ENCODE measurements at places on chromosomes 1 and 21. TPM values are rescaled to one million over a fixed set of nuclear protein-coding genes. Genes with fewer than 3 reads are reported as not detected.
A peak's percentile ranks its signal among the peaks of the same experiment; 100 is the strongest.

DNA sequence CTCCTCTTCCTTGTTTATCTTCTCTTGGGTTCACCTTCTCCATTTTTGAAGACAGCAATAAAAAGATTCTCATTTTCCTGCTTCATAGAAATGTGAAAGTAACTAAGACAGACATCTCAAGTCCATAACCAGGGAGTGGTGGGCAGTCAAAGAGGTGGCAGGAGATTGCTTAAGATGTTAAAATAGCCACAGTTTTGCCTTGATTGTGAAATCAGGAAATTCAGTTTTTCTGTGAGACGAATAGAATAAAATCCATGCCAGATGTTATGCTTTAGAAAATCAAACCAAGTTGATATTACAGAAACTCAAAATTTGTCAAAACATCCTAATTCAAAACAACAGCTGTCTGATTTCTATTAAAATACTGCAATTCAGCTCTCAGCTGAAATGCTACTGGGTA is 57.2 kb downstream of the TNN start:
- DNase-seq: peak; percentile 52

GRCh38 chr1:19222573-19222972 is 12.5 kb upstream of the UBR4 start:
- no peak for DNase-seq

DNA sequence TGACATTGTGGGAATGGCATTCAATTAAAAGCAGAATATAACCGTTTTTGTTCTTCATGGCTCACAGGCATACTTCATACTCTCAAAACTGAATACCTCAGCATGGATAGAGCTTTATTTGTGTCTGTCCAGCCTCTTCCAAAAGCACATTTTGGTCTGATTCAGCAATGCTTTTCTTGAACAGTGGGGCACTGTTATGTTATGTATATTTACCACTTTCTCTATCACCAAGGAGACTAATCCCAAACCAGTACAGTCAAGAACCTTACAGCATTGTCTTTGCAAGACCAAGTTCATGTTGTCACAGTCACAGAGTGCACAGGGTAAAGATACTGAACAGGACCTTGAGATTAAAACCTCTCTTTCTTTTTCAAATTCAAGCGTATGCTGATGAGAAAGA is 582.8 kb downstream of the PTBP2 start:
- no peak for DNase-seq

DNA sequence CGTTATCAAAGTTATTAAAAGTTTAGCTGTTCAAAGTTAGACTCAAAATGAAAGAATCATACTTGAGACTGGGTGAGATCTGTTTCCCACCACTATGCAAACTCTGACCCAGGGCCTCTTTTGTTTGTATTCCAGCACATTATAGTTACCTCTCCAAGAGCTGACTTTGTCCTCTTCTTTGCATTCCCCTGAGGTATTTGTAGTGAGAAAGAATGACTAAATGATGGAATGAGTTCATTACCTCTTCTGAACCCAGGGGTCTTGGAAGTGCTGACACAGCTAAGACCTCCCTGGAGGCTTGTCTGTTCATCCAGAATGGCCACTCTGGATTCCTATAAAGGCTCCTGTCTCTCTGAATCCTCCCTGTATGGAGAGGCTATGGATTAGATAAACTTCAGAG is 62.4 kb downstream of the FGGY start:
- DNase-seq: no peak

GRCh38 chr1:192907545-192908243 is 98.9 kb downstream of the RGS2 start:
- DNase-seq: no peak

RPTN gene
- 4.4 TPM for total RNA-seq

GRCh38 chr1:239744851-239745250 is 346.8 kb upstream of the FMN2 start:
- DNase-seq: no peak

DNA sequence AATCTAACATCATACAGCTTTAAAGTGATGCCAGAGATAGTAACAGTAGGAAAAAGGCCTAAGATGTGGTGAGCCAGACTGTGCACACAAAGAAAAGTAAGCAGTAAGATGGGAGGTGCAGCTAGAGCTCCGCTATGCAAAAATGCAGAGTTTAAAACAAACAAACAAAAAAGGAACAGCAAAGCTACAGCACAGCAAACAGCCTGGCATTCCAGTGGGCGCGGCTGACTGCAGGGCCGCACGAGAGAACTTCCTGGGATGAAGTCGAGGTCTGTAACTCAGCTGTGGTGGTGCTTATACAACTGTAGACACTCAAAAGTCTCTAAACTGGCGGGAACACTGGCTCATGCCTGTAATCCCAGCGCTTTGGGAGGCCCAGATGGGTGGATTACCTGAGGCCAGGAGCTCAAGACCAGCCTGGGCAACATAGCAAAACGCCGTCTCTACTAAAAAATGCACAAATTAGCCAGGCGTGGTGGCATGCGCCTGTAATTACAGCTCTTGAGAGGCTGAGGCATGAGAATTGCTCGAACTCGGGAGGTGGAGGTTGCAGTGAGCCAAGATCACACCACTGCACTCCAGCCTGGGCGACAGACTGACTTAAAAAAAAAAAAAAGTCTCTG is 30.1 kb downstream of the PRDM15 start:
- no peak for DNase-seq

- no peak for DNase-seq
These were observed 2.1 kb downstream of the SLAMF8 start for GRCh38 chr1:159828581-159829272.

- no peak for DNase-seq
These were observed 382.3 kb upstream of the ADGRL4 start for GRCh38 chr1:79388694-79389361.

RHOU gene
- 14.4 TPM for total RNA-seq

GRCh38 chr1:233121947-233122559 is 171.6 kb downstream of the NTPCR start:
- DNase-seq: no peak

DNA sequence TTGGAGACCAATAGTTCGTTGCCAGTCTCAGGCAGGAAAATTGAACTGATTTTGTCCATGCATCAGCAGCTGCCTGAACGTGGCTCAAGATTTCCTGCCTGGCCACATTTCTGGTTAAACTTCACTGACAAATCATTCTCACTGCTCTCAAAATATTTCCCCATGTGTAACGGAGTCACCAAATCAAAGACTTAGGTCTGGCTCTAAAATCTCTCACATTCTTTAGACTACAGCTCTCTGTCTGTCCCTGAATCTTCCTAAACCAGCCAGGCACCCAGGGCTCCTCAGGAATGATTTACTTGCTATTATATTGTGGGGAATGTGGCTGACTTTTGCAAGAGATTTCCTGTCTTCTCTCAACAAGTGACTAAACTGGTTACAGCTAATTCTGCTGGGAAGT is 49.2 kb upstream of the GJA8 start:
- DNase-seq: no peak

DNA sequence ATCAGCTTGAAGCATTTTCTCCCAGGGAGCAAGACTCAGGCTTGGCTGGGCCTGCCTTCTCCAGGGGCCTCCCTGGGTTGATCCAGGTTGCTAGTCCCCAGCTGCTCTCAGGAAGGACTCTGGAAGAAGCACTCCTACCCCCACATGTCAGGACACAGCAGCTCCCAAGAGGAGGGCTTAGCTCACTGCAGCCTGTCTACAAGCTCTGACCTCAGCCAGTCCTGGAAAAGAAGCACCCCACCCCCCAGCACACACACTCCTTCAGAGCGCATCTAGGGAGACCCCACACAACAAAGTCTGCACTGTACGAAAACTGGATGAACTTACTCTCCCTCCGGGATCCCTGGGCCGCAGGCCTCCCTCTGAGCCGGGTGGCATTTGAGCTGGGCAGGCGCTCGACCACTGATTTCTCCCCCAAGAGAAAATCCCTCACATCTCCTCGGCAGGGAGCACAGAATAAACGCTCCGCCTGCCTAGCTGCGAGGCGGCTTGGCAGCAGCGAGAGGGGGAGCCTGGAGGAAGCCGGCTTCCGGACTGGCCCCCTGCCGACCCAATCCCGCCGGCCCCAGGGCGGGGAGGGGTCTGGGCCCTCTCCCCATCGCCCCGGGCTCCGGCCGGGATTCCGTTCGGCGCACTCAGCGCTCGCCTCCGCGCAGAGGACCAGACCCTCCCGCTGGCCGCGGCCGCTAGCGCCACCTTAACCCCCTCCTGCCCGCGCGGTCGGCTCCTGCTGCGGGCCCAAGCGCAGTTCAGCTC is at the start of gene KCNA2:
TSS of gene KCNA2 (minus strand) at position 458 of the 756 bp plus-strand sequence. CDS start 1,576 bp downstream, outside the sequence.
- peak; percentile 16 for DNase-seq

- DNase-seq: no peak
These were observed 61.9 kb downstream of the NFASC start for GRCh38 chr1:204932573-204932909.

DNA sequence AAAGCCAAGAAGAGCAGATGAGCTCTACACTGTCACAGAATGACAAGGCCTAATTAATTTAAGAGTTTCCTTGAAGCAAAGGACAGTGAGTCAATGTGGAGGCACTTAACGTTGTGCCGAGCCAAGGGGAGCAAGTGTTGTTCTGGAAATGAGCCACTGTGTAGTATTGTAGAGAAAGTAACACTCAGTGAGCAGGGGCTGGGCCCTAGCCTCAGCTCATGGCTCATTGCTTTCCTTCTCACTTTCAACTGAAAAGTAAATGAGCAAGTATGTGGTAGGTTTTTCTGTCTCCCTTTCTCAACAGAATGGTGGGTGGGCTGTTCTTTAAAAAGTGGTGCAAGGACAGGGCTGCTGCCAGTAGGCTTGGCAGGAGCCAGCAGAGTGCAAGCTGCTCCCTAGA is 11.8 kb upstream of the KIAA0040 start:
- DNase-seq: peak; percentile 13

- DNase-seq: no peak
These were observed 94.5 kb downstream of the OLFM3 start for GRCh38 chr1:101902199-101902598.

DNA sequence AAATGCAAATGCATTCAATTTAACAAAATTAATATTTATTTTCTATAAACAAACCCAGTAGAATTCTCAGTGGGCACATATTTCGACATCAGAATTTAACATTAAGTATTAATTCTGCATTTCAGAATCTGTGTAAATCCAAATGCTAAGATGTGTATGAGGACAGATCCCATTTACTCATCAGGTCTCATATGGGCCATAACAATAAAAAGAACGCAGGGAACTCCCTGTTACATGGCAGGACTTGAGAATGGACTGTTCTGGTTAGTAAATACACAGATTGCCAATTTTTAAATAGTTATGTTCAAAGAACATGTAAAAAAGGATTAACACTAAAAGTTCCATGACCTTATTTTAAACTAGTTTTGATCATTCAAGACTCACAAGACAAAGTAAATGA is 104.0 kb downstream of the SLC30A10 start:
- DNase-seq: peak; percentile 7

- DNase-seq: no peak
These were observed 112.6 kb downstream of the LRIG2 start for GRCh38 chr1:113185463-113186104.

DNA sequence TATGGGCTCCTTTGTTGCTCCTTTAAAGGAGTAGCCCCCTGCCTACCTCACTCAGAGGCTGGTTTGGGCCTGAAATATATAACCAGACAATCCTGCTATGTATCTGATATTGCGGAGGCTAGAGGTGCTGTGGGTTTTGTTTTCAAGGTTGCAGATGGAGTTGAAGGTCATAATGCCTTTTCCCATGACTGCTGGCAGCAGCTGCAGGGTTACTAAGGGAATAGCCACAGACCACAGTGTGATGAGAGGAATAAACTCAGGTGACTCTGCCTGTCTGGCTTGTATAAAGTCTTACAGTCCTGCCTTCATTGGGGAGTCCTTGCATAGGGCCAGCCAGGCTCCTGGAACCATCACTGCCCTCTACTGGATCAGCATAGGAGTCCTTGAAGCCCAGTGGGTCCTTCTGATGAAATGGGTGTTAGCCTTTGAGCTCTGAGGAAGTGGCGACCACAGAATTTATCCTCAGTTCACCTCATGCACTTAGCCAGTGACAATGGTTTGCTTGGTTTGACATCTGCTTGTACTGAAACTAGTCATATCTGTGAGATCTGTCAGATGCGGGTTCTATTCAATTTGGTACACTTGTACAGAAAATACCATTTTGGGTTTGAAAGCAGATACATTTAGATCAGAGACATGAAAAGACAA is 174.4 kb upstream of the HMCN1 start:
- no peak for DNase-seq

GRCh38 chr1:19319196-19319595 is 7.1 kb downstream of the SLC66A1 start:
- DNase-seq: no peak
